Right hindlimb (tissue), 1 donor: ENCODE measurements at places on chromosomes 5 and 9.

DNA sequence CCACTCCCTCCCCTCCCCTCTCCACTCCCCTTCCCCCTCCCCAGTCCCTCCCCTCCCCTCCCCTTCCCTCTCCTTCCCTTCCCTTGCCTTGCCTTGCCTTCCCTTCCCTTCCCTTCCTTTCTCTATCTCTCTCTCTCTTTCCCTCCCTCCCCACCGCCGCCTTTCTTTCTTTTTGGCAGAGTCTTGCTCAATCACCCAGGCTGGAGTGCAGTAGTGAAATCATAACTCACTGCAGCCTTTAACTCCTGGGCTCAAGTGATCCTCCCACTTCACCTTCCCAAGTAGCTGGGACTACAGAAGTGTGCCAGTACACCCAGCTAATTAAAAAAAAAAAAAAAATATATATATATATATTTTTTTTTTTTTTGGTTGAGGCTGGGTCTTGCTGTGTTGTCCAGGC lies 45.5 kb downstream of the IL31RA start:
- no peak for DNase-seq

DNA sequence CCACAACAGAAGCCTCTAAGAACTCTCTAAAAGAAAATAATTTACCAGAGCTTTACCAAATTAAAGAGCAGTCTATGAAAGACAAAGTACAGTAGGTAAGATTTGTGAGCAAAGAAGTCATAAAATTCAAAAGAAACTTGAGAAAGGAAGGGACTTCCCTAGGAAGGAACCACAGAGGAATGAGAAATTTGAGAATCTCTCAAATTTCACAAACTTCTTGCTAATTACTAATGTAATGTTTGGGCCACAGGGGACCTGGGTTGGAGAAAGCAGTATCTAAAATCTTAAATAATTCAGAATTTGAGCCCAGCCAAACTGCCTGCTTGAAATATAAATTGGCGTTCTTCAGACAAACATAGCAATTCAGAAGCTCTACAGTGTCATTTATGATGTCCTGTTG lies 225.0 kb upstream of the PRR16 start:
- DNase-seq, result no peak

DNA sequence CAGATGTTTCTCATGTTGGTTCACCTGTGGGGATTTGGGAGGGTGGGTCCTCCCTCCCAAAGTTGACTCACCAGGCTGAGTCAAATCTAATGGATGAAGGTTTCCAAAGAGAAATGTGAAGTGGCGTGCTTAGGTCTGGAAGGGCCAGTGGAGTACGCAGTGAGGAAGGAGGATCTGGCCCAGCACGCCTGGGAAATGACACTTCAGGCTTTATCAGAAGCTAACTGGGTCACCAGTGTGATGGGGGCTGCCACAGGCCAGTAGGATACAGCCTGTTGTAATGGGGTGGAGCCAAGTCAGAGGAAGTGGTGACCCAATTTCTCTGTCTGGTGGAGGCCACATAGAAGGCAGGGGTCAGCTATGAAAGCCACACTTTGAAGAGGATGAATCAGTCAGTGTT lies 18.0 kb downstream of the POLR1E start:
- no peak for DNase-seq

- no peak for DNase-seq
Observed at GRCh38 chr9:120982836-120983235, 56.2 kb upstream of the TRAF1 start.

DNA sequence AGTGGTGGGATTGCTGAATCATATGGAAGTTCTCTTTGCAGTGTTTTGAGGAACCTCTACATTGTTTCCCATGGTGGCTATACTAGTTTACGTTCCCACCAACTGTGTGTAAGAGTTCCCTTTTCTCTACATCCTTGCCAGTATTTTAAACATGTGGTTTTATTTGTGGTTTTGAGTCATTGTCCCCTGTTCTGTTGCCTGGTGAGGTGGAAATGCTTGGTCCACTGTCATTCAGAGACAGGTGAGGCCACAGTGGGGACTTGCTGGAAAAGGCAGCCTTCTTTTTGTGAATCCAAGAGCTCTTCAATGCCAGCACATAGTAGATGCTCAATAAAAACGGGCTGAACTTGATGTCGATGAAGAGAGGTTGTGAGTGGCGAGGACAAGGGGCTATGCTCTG lies 44.2 kb downstream of the SH3PXD2B start:
- no peak for DNase-seq

GRCh38 chr5:20028506-20028905 lies 40.5 kb upstream of the CDH18 start:
- no peak for DNase-seq

- DNase-seq, result peak; percentile 89
Observed at GRCh38 chr5:78677777-78678668, 29.5 kb upstream of the LHFPL2 start.

DNA sequence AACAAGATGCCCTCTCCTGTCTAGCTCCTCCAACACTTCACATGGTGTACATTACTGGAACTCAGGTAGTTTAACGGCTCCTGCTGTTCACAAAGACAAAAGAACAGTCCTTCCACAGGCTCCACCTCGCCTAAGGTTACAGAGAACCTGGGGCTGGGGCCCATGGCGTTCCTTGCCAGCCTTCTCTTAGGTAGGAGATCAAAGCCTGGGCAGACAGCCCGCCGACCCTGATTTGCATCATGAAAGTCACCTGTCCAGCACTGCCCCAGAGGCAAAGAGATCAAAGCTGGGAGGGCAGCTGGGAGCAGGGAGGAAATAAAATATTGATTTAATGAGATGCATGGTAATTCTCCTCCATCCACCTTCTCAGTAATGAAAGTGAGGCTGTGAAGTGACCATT lies 115.0 kb upstream of the SLIT3 start:
- no peak for DNase-seq

GRCh38 chr5:7793895-7794294 lies 57.0 kb downstream of the CFAP90 start:
- no peak for DNase-seq

- DNase-seq, result peak; percentile 59
Observed at GRCh38 chr9:123401879-123402513, 46.0 kb downstream of the CRB2 start.

- DNase-seq, result no peak
Observed at GRCh38 chr5:61366497-61367240, 34.6 kb downstream of the ZSWIM6 start.

DNA sequence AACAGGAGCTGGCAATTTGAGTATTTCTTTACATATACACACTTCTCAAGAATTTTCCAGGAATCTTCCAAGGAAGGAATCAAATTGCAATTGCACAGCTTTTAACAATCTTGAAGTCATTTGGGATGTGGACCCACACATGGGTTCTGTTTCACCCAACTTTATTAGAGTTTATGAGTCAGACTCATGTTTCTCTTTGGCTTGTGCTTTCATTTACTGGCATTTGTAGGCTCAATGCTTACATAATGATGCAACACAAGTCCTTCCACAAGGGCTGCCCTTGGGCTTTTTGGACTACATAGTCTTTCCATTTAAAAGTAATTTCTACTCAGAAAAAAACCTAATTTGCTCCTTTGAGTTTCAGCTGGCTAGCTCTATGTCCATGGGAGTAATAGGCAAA lies 4.6 kb upstream of the CDC37L1 start:
- peak; percentile 24 for DNase-seq

- no peak for DNase-seq
Observed at GRCh38 chr5:141647851-141648250, 3.4 kb downstream of the FCHSD1 start.

- no peak for DNase-seq
Observed at GRCh38 chr5:102421647-102422046, 77.2 kb downstream of the SLCO6A1 start.

- DNase-seq, result peak; percentile 19
Observed at GRCh38 chr5:1322955-1323802, 21.7 kb downstream of the CLPTM1L start.

GRCh38 chr5:110441035-110441434 lies 285.4 kb downstream of the TMEM232 start:
- no peak for DNase-seq

DNA sequence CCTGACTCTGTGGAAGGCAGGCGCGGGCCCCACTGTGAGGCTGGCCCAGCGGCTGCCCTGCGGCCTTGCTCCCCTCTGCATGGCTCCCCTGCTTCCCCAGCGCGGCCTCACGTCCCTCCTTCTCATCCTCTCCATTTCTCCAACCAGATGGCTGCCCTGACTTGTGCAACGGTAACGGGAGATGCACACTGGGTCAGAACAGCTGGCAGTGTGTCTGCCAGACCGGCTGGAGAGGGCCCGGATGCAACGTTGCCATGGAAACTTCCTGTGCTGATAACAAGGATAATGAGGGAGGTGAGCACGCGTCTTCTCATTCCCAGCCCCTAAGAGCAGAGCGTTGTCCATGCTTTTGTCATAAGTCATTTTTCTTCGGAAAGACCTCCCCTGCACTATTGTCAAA lies 129.0 kb upstream of the WWC1 start:
- peak; percentile 77 for DNase-seq

GRCh38 chr9:7439355-7439995 lies 360.1 kb downstream of the DMAC1 start:
- no peak for DNase-seq

DNA sequence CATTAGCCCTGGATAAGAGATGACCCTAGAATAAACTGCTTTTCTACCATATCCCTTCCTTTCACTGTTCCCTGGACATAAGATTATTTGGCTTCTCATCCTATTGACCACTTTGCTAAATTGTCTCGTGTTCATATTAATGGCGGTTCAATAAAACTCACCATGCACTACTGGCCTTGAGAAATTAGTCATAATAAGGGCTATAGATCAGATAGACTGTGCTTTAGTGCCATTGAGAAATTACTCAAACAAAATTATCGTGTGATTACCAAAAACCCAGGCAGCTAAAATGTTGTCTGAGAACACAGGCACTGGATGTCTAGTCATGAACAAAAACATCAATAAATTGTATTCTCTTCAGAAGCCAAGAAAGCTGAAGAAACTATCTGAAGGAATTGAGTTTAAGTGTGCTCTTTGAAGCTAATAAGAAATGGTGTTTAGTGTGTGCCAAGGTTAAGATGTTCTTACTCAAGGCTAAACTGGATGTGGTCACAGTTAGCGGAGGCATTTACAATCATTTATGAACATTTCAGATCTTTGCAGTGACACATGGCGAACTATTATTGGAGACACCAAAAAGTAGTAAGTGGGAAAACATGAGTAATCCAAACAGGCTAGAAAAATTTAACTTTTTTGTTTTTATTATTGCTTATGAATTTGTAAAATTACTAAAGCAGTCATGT lies 460.4 kb upstream of the RORB start:
- DNase-seq, result no peak

- no peak for DNase-seq
Observed at GRCh38 chr9:29969856-29970647, 2396.8 kb upstream of the C9orf72 start.

- no peak for DNase-seq
Observed at GRCh38 chr5:145204743-145205142, 630.4 kb downstream of the PRELID2 start.

- peak; percentile 63 for DNase-seq
Observed at GRCh38 chr5:86864051-86864450, 246.3 kb downstream of the COX7C start.

DNA sequence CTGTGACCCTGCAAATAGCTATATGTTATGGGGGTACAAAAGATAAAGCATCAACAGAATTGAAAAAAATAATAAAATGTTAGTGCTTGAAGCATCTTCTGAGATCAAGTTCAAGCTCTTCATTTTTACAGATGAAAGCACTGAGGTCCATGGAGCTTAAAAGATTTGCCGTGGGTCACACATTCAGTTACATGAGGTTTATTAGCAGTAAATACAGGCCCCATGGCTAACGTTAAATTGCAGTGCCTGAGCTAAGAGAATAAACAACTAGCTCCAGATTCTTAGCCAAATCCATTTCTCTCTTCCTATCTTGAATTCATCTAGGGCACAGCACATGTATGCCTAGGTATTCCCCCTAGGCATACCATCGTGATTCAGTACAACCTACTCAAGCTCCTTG lies 2052.7 kb upstream of the C9orf72 start:
- DNase-seq, result no peak

GRCh38 chr5:57692582-57693487 lies 210.2 kb upstream of the ACTBL2 start:
- peak; percentile 43 for DNase-seq

- DNase-seq, result no peak
Observed at GRCh38 chr9:120893611-120894307, 16.8 kb upstream of the PHF19 start.

- no peak for DNase-seq
Observed at GRCh38 chr9:112378328-112379176, 1.4 kb upstream of the HSDL2 start.

GRCh38 chr5:55096861-55097260 lies 5.6 kb upstream of the GZMA start:
- no peak for DNase-seq

DNA sequence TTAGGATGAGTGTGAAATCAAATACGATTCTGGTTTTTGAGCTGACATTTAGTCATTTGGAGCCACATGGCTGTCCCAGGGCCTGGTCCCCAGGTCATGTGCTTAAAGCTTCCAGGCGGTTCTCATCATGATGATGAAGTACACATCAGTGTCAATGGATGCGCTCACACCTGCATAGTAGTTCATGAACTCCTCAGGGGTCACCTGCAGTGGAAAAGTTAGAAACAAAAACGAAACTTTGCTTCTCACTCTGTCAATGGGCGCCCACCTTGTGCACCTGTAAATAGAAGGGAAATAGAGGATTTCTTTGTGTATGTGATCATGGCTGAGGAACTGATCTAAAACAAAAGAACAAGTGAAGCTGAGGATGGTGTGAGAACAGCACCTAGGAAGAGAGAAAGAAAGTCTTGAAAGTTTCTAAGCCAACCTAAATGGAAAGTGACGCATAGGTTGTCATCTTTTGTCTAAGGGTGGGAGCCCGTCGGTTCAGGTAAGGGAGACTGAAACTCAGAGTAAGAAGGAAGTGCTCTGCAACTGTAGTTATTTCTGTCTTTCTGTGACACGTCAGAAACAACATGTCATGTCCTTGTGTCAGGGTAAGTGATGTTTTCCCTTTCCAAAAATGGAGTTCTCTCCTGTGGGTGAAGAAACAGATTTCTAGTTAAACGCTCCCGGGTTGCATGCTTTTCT lies 33.8 kb downstream of the CAPSL start:
- DNase-seq, result no peak

- no peak for DNase-seq
Observed at GRCh38 chr5:96997265-96997859, 61.5 kb downstream of the LNPEP start.

DNA sequence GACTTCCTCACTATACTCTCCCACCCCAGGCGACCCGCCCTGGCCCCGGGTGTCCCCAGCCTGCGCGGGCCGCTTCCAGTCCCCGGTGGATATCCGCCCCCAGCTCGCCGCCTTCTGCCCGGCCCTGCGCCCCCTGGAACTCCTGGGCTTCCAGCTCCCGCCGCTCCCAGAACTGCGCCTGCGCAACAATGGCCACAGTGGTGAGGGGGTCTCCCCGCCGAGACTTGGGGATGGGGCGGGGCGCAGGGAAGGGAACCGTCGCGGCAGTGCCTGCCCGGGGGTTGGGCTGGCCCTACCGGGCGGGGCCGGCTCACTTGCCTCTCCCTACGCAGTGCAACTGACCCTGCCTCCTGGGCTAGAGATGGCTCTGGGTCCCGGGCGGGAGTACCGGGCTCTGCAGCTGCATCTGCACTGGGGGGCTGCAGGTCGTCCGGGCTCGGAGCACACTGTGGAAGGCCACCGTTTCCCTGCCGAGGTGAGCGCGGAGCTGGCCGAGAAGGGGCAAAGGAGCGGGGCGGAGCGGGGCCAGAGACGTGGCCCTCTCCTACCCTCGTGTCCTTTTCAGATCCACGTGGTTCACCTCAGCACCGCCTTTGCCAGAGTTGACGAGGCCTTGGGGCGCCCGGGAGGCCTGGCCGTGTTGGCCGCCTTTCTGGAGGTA lies 2.1 kb downstream of the CA9 start:
- DNase-seq, result peak; percentile 85
